Neural progenitor cell (in vitro differentiated cells): ENCODE measurements at places on chromosomes 6 and 20. TPM values are rescaled to one million over a fixed set of nuclear protein-coding genes. Genes with fewer than 3 reads are reported as not detected.

DNA sequence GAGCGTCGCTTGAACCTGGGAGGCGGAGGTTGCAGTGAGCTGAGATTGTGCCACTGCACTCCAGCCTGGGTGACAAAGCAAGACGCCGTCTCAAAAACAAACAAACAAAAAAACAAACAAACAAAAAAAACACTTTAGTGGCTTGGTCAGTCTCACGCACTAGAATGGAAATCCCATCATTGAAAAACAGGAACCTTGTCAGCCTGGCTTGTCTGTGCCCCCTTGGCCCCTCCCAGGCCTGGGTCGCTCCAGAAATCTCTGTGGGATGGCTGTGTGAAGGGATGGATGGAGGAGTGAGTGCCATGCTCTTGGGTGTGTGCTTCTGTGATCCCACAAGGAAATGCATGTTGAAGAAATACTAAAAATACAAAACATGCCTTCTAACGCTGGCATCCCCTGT is 20.9 kb upstream of the NAA20 start:
- peaks cover under 1% of the 10 kb centered on the region for H3K4me1 ChIP-seq
- H3K27me3 ChIP-seq, result no peaks in the 10 kb centered on the region
- H3K36me3 ChIP-seq, result no peaks in the 10 kb centered on the region
- no peak for DNase-seq
- H3K4me3 ChIP-seq, result no peak overlapping the region
- H3K27ac ChIP-seq, result no peak overlapping the region

DNA sequence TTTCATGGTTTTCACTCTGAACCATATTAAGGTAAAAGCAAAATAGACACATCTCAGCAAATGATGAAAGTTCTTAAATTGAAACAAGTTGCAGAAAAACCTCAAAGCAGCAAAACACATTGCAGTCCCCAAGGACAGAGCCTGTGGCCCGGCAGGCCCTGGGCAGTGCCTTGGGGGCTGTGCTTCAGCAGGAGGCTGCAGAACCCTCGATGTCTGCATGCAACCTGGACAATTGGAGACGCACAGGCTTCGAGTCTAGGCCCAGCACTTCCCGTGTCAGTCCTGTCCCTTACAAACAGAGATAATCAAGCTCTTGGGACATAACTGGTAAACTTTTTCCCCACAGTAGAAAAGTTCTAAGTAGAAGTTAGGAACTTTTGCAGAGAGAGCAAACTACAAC is 9.2 kb downstream of the PYGB start:
- H3K27ac ChIP-seq, result no peak overlapping the region
- H3K4me3 ChIP-seq, result no peak overlapping the region
- H3K27me3 ChIP-seq, result no peaks in the 10 kb centered on the region
- peaks cover 30% of the 10 kb centered on the region for H3K4me1 ChIP-seq

DNA sequence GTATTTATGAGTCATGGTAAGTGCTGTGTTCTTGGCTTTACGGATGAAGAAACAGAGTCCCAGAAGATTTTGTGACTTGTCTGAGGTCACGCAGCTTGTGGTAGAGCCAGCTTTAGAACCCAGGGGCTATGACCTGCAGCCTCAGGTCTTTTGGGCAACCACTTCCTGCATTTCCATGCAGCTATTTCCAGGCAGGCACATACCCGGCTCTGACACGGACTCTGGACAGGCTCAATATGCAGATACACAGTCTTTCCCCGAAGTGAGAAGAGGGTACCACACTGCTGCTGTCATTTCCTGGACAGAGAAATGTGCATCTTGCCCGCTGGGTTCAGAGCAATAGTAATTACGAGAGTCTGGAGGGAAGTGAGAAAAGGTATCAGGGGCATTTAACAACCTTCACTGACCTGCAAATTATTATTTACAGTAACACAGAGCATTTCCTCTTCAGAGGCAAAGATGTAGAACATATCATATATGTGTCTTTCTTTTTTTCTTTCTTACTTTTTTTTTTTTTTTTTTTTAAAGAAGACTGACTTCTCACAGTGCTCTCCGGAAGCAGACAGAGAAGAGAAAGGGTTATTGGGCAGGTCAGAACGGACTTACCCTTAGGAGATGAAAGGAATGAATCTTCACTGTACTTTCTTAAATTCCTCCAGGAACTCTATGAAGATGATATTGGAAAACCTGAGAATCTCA is 185.1 kb downstream of the CLIC5 start:
- no peaks in the 10 kb centered on the region for H3K36me3 ChIP-seq

Gene GNMT
- 0.50 TPM in 1 of 2 replicates, not detected in the other for total RNA-seq

DNA sequence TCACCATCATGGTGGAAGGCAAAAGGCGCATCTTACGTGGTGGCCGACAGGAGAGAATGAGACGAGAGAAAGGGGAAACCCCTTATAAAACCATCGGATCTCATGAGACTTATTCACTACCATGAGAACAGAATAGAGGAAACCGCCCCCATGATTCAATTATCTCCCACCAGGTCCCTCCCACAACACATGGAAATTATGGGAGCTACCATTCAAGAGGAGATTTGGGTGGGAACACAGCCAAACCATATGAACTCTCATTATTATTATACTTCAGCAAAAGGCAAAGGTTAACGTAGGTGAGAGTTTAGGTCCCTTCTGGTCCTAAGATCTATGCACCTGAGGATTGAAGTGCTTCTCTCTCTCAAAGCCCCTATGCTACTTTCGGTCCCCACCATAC is 2.4 kb upstream of the PFDN4 start:
- no peak overlapping the region for H3K27ac ChIP-seq
- H3K4me3 ChIP-seq, result no peak overlapping the region
- peaks cover 11% of the 10 kb centered on the region for H3K4me1 ChIP-seq
- H3K36me3 ChIP-seq, result no peaks in the 10 kb centered on the region

DNA sequence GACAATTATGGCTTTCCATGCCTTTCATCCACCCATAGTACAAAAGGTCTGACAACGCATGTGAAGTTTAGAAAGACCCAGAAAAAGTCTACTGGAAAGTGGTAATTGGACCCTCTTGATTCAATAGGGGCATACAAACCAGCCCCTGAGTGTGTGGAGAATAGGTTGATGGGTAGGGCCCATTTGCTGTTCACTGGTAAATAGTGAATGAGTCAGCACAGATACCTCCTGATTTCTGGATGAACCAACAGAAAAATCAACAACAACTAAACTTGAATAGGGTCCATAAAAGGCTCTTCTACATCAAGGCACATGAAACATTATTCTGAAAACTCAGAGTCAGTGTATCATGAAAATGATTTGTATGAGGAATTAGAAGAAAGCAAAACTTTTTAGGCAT is 235.4 kb upstream of the SLC35B3 start:
- H3K27me3 ChIP-seq, result no peaks in the 10 kb centered on the region
- H3K27ac ChIP-seq, result no peak overlapping the region
- no peak overlapping the region for H3K4me3 ChIP-seq
- no peaks in the 10 kb centered on the region for H3K36me3 ChIP-seq

Gene LY6G6D
- 0.90 TPM in 1 of 2 replicates, not detected in the other for total RNA-seq

Gene SLC22A2
- not detected in 2 replicates for total RNA-seq

- H3K27ac ChIP-seq, result no peak overlapping the region
- DNase-seq, result no peak
- H3K36me3 ChIP-seq, result no peaks in the 10 kb centered on the region
- H3K4me3 ChIP-seq, result no peak overlapping the region
These were observed 83.3 kb upstream of the TNFAIP3 start for GRCh38 chr6:137783710-137784109.

Gene ZNF165
- 1.9 and 2.1 TPM in 2 replicates for total RNA-seq

DNA sequence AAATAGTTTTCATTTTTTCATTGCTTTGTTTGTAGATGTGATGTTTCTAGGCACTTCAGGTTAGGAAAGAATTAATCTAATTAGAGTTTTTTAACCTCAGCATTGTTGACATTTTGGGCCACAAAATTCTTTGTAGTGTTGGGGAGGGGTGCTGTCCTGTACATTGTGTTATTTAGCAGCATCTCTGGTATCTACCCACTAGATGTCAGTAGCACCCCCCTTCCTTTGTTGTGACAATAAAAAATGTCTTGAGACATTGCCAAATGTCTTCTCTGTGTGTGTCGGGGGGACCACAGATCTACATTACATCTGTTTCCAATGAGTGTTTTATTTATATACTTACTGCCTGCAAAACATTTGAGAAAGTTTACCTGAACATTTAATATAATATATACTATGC is 45.6 kb downstream of the EYA4 start:
- no peak overlapping the region for H3K27ac ChIP-seq
- no peaks in the 10 kb centered on the region for H3K27me3 ChIP-seq
- no peaks in the 10 kb centered on the region for H3K36me3 ChIP-seq

- no peak for DNase-seq
- H3K27ac ChIP-seq, result no peak overlapping the region
- H3K27me3 ChIP-seq, result no peaks in the 10 kb centered on the region
- H3K36me3 ChIP-seq, result no peaks in the 10 kb centered on the region
- no peak overlapping the region for H3K4me3 ChIP-seq
These were observed 20.8 kb downstream of the SHLD1 start for GRCh38 chr20:5770987-5771318.

- peak overlapping the region; percentile 36 for H3K4me3 ChIP-seq
- H3K27ac ChIP-seq, result peak overlapping the region; percentile 42
- no peaks in the 10 kb centered on the region for H3K27me3 ChIP-seq
- H3K36me3 ChIP-seq, result no peaks in the 10 kb centered on the region
- DNase-seq, result peak; percentile 69
These were observed 74.4 kb downstream of the PRL start for GRCh38 chr6:22222469-22222868.

GRCh38 chr6:52317211-52317610 is 32.7 kb upstream of the MCM3 start:
- H3K4me1 ChIP-seq, result peaks cover 4% of the 10 kb centered on the region
- no peak overlapping the region for H3K27ac ChIP-seq
- no peak overlapping the region for H3K4me3 ChIP-seq
- H3K27me3 ChIP-seq, result no peaks in the 10 kb centered on the region
- DNase-seq, result no peak
- H3K36me3 ChIP-seq, result no peaks in the 10 kb centered on the region

Gene SLC35D3
- total RNA-seq, result 0.58 TPM in 1 of 2 replicates, not detected in the other
